Neural progenitor cell (in vitro differentiated cells): ENCODE measurements at places on chromosomes 6 and 20.

GRCh38 chr6:106448000-106448426 lies 87.5 kb downstream of the CRYBG1 start:
- no peaks in the 10 kb centered on the region for H3K36me3 ChIP-seq
- no peaks in the 10 kb centered on the region for H3K4me1 ChIP-seq
- H3K27ac ChIP-seq = no peak overlapping the region
- no peaks in the 10 kb centered on the region for H3K27me3 ChIP-seq

DNA sequence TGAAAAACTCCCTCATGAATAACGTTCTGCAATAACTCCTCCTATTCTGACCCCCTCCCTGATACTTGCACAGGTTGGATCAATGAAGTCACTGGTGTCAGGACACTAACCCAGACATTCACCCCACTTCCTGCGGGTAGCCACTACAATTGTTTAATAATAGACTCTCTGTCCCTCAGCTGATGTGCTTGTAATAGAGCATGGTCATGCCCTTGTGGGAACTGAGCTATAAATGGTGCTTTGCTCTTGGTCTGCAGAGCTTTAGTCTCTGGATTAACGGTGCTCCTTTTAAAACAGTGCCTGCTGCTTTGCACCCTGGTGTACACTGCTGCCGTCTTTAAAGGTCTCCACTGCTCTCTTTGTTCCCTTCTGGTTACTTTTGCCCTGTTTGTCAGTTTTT lies 127.3 kb downstream of the BACH2 start:
- no peak overlapping the region for H3K4me3 ChIP-seq
- H3K4me1 ChIP-seq = peaks cover 15% of the 10 kb centered on the region
- no peak overlapping the region for H3K27ac ChIP-seq
- peak; percentile 53 for DNase-seq
- H3K36me3 ChIP-seq = peaks cover 4% of the 10 kb centered on the region

DNA sequence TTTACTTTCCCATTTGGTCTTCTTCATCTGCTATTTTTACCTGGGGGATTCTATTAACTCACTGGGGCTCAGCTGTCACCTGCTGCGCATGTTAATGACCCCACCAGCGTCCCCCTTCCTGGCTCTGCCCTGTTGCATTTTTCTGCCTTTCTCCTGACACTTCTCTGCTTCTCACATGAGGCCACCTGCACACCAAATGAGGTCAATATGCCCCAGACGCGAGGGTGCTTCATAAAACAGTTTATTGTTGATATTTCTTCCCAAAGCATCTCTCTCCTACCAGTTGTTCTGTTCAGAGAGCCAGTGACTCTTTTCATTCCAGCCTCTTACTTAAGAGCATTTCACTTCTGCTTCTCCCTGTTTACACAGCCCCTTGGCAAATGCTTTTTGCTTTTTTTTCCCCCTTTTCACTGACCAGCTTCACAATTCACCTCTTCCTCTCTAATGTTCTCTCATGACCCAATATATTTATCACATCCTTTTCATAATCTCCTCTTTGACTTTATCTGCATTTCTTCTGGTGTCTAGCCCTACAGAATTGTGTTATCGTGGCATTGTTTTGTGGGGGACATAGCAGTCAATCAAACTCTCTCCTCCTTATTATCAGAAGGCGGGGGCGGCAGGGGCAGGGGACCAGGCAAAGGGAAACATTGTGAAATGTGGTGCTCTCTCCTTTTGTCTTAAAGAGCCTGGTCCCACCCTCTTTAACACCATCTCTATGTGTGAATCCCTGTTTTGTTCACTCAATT lies 545.8 kb upstream of the CITED2 start:
- H3K27me3 ChIP-seq = no peaks in the 10 kb centered on the region
- H3K4me3 ChIP-seq = no peak overlapping the region
- H3K36me3 ChIP-seq = no peaks in the 10 kb centered on the region
- DNase-seq = no peak
- H3K27ac ChIP-seq = no peak overlapping the region

GRCh38 chr6:44177691-44178423 lies 19.2 kb downstream of the CAPN11 start:
- no peak overlapping the region for H3K4me3 ChIP-seq
- H3K36me3 ChIP-seq = no peaks in the 10 kb centered on the region
- peak; percentile 46 for DNase-seq
- no peaks in the 10 kb centered on the region for H3K27me3 ChIP-seq

DNA sequence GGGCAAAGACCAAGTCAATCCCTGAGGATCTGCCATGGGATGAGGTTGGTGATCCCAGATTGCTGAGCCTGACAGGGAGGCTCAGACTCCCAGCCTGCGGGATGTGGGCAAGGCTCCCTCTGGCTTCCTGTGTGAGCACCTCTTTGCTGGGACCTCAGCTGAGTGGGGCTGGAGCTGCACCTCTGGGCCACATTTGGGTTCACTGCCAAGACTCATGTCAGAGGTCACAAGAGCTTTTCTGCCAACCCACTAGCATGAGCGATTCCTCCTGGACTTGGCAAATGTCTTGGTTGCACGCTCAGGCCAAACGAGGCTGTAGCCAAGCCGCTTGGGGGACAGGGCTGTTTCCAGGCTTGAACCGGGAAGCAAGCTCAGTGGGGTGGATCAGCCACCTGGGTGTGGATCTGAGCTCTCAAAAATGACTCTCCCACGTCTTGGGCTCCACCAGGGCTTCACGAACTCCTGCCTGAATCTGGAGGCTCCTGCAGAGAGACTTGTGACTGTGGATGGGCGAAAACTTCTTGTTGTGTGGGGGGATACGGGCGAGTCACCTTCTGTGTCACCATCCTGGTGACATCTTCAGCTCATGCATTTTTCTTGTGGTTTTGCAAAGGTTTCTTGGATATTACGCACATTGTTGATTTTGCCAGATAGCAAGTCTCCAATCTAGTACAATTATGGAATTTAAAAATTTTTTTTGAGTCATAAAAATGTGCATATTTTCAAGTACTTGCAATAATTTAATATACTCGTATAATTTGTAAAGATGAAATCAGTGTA lies 359.5 kb downstream of the CDH4 start:
- H3K27me3 ChIP-seq = no peaks in the 10 kb centered on the region
- no peak overlapping the region for H3K4me3 ChIP-seq
- no peak for DNase-seq

- no peaks in the 10 kb centered on the region for H3K36me3 ChIP-seq
- H3K27ac ChIP-seq = no peak within 1 kb of the TSS
- H3K4me3 ChIP-seq = peak within 1 kb of the TSS; percentile 48
- peaks cover 100% of the 10 kb centered on the region for H3K27me3 ChIP-seq
These were observed at the start of gene VSX1 for GRCh38 chr20:25081730-25082497. Gene VSX1, minus strand, starts transcription at chr20:25082141. Its CDS starts 45 bp downstream, at chr20:25082096.

DNA sequence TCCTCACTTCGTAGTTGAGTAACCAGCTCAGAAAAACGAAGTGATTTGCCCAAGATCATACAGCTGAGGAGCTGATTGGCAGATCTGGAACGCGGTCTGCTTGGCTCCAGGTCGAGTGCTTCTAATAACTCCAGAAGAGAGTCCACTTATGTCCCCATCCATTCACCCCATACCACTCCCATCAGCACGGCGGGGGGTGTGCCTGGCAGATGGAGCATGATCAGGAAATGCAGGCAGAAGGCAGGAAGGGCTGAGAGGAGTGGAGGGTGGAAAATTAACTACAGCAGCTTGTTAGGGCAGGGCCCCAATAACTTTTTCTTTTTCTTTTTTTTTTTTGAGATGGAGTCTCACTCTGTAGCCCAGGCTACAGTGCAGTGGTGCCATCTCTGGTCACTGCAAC lies 15.0 kb downstream of the FITM2 start:
- no peak overlapping the region for H3K4me3 ChIP-seq
- no peaks in the 10 kb centered on the region for H3K36me3 ChIP-seq
- DNase-seq = no peak
- H3K4me1 ChIP-seq = no peaks in the 10 kb centered on the region
- no peak overlapping the region for H3K27ac ChIP-seq

DNA sequence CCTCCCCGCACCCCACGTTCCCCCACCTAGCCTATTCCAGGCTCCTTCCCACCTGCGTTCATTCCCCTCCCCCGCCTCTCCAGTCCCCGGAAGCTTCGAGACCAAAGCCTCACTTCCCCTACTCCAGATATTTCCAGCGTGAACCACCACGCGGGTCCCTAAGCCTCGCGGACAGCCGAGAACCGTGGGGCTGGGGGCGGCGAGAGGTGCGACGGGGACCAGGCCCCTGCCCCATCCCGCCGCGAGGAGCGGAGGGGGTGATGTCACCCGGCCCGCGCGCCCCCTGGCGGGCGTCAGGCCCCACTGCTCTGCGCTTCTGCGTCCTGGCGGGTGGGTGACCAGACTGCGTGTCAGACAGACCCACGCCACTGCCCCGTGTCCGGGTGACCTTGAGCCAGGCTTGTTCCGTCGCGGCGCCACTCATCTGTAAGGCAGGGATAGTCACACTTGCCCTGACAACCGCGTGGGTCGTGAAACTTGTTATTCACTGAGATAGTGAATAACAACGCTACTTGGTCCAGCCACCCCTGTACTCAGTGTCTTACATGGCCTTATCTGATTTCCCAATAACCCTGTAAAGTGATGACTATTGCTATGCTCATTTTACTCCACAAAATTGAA lies 9.0 kb upstream of the HSP90AB1 start:
- peak; percentile 87 for DNase-seq
- no peaks in the 10 kb centered on the region for H3K27me3 ChIP-seq
- peak overlapping the region; percentile 54 for H3K4me3 ChIP-seq
- no peak overlapping the region for H3K27ac ChIP-seq
- peaks cover 8% of the 10 kb centered on the region for H3K4me1 ChIP-seq
- H3K36me3 ChIP-seq = no peaks in the 10 kb centered on the region

- H3K36me3 ChIP-seq = no peaks in the 10 kb centered on the region
- H3K4me3 ChIP-seq = no peak overlapping the region
- no peaks in the 10 kb centered on the region for H3K4me1 ChIP-seq
- DNase-seq = no peak
These were observed 6.4 kb upstream of the MTRES1 start for GRCh38 chr6:107021446-107022185.

GRCh38 chr6:10410207-10411050 lies 4.4 kb downstream of the TFAP2A start:
- no peak overlapping the region for H3K4me3 ChIP-seq
- DNase-seq = no peak

- H3K27me3 ChIP-seq = no peaks in the 10 kb centered on the region
- H3K4me1 ChIP-seq = no peaks in the 10 kb centered on the region
- no peak overlapping the region for H3K27ac ChIP-seq
- no peak overlapping the region for H3K4me3 ChIP-seq
- no peaks in the 10 kb centered on the region for H3K36me3 ChIP-seq
These were observed 62.2 kb downstream of the FILIP1 start for GRCh38 chr6:75431379-75431778.

- H3K36me3 ChIP-seq = peaks cover 15% of the 10 kb centered on the region
- no peak for DNase-seq
- H3K27ac ChIP-seq = no peak overlapping the region
These were observed 279.4 kb downstream of the UBE3D start for GRCh38 chr6:82786248-82786647.

GRCh38 chr20:52083627-52084232 lies 107.8 kb downstream of the ZFP64 start:
- DNase-seq = peak; percentile 82
- peaks cover 21% of the 10 kb centered on the region for H3K4me1 ChIP-seq
- H3K27ac ChIP-seq = no peak overlapping the region
- H3K27me3 ChIP-seq = no peaks in the 10 kb centered on the region

- H3K27ac ChIP-seq = no peak overlapping the region
- H3K36me3 ChIP-seq = no peaks in the 10 kb centered on the region
- no peak overlapping the region for H3K4me3 ChIP-seq
- no peak for DNase-seq
- peaks cover 7% of the 10 kb centered on the region for H3K4me1 ChIP-seq
These were observed 28.6 kb upstream of the PCMTD2 start for GRCh38 chr20:64226686-64227580.

GRCh38 chr6:159981071-159981402 lies 12.2 kb downstream of the IGF2R start:
- H3K27me3 ChIP-seq = no peaks in the 10 kb centered on the region
- no peak for DNase-seq
- H3K4me1 ChIP-seq = peaks cover 30% of the 10 kb centered on the region

DNA sequence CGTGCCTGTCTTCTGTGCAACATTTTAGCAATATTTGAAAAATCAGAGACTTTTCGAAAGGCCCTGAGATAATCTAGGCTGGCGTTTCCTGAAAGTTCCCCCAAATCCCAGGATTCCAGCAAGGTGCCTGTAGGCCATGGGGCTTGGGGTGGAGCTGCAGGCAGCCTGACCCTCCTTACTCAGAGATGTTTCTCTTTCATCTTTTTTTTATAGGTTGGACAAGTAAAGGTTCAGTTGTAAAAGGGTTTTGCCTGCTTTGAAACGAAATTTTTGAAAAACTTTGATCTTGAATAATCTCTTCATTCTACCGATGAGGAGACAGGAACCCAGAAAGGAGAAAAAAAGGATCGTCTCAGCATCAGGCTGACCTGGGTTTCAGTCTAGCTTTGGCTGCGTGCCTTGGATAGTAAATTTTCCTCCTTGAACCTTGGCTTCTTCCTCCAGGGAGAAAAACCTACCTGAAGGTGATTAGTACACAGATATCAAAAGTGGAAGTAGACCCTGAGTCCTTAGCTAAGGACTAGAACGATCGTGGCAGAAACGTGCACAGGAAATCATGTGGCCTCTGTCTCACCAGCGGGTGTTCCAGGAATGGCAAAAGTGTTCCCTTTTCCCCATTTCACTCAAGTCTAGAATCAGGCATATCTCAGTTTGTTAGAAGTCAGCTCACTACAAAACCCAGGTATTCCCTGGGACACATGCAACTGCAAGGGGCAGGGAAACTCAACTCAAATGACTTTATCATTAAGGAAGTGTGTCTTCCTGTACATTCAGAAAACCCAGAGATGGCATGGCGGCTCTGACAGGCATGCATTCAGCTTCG lies 128.2 kb upstream of the PTPN1 start:
- H3K27ac ChIP-seq = no peak overlapping the region
- no peaks in the 10 kb centered on the region for H3K27me3 ChIP-seq
- DNase-seq = no peak

DNA sequence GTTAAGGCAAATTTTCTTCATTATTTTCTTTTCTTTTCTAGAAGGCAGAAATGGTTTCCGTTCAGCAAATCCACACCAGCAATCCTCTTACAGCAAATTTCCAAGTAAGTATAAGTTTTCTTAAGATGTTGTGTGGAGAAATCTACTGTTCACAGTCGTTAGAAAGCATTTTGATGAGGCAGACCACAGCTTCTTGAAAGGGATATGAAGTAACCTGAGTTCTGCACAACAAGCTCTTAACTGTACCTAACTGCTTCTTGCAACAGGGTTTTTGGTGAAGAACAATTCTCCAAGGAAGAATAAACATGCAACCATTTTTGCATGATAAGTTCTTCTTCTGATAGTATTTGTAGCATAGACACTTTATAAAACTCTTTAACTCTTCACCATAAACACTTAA lies 45.3 kb upstream of the STXBP5 start:
- no peaks in the 10 kb centered on the region for H3K36me3 ChIP-seq
- no peak for DNase-seq
- H3K4me3 ChIP-seq = no peak overlapping the region
- no peaks in the 10 kb centered on the region for H3K4me1 ChIP-seq
